ENCODE measurements at places on chromosomes 12 and 14.
A peak's percentile ranks its signal among the peaks of the same experiment; 100 is the strongest.

GRCh38 chr12:56541631-56542030 is 20.0 kb downstream of the RBMS2 start:
- no peak for DNase-seq

DNA sequence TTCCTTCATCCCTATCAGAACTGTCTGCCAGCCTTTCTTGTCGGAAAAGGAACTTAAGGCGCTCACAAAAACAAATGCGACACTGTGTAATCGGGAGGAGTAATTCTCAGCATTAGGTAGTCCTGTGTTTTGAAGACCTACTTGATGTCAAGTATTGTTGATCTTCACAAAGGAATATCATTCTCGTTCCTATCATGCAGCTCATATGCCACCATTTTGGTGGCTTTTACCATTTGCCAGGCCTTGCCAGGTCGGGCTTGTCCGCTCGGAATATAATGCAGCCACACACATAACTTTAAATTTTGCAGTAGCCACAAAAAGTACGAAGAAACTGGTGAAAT is 903 bp upstream of the PPP4R3A start:
- no peak for DNase-seq

GRCh38 chr12:38775457-38775856 is 129.9 kb downstream of the CPNE8 start:
- DNase-seq, result no peak

GRCh38 chr14:64789696-64790095 is 85.5 kb downstream of the PLEKHG3 start:
- DNase-seq, result no peak

DNA sequence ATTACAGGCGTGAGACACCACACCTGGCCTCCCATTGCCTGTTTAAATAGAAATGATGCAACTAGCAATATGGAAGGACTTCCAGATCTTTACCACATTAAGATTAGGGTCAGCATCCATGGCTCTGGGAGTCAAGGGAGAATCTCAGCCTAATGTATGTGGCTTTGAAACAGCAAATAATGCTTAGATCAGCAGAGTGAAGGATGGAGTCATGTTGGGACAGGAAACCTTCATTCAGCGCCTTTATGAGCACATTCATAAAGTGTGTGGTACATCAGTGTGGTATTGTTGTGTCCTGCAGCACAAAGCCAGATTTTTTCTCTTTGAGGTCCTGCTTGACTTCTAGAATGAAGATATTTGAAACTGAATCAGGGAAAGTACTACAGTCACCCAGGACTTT is 15.3 kb upstream of the SPSB2 start:
- no peak for DNase-seq

DNA sequence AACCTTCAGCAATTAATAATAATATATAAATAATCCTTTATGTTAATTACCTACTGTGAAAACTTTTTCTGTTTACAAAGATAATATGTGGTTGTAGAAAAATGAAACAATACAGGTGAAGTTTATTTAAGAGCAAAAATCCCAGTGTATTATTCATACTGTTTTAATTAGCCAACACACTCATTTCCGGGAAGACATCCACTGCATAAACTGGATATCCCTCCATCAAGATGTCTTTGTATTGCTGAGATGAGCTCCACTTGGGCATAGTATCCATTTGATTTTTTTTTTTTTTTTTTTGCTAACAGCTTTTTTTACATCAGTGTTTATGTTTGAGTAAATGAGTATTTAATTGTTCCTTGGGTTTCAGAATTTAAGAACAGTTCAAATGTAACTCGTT is 13.7 kb upstream of the DERA start:
- DNase-seq, result no peak

GRCh38 chr14:99393059-99393655 is 87.5 kb downstream of the SETD3 start:
- no peak for DNase-seq

- DNase-seq, result no peak
Measured at GRCh38 chr12:11846488-11846887, 197.0 kb downstream of the ETV6 start.

DNA sequence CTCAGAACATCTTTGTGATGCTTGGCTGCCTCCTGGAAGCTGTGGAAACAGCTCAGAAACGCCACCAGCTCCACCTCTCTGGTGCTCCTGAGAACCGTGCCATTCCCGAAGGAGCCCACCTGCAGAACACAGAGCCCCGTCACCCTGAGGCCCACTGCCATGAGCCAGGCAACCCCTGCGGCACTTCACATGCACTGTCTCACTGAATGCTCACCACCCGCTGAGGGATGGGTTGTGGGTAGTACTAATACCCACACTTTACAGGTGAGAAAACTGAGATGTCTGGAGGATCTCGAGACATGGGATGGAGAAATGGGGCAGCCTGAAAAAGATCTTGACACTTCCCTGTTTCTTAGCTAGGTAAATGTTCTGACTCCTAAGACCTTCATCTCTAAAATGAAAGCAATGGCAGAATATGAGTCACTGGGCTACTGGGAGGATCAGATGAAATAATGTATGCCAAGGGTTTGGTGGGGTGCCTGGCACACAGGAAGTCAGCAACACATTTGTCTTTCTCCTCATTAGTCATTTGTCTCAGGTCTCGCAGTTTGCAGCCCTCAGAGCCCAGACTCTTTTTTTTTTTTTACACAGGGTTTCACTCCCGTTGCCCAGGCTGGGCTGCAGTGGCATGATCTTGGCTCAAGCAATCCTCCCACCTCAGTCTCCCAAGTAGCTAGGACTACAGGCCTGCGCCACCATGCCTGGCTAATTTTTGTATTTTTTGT is 5.3 kb downstream of the OASL start:
- peak; percentile 62 for DNase-seq

- DNase-seq, result no peak
Measured at GRCh38 chr14:90091393-90091792, 29.6 kb downstream of the KCNK13 start.

DNA sequence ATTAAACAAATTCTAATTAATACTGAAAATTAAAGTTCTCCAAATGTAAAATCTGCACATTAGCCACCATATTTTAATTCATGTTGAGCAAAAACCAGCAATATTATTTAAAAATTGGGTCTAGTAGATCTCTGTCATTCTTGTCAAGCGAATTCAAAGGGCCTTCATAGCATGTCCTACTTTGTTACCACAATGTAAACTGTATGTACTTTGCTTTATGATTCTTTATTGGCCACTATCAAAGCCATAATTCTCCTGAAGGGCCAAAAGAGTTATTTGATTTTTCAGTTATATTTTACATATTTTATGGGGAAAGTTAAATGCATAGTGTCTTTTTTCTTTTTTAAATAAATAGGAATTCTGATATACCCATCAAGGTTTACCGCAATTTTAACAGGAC is 117.9 kb downstream of the RPS6KA5 start:
- no peak for DNase-seq

DNA sequence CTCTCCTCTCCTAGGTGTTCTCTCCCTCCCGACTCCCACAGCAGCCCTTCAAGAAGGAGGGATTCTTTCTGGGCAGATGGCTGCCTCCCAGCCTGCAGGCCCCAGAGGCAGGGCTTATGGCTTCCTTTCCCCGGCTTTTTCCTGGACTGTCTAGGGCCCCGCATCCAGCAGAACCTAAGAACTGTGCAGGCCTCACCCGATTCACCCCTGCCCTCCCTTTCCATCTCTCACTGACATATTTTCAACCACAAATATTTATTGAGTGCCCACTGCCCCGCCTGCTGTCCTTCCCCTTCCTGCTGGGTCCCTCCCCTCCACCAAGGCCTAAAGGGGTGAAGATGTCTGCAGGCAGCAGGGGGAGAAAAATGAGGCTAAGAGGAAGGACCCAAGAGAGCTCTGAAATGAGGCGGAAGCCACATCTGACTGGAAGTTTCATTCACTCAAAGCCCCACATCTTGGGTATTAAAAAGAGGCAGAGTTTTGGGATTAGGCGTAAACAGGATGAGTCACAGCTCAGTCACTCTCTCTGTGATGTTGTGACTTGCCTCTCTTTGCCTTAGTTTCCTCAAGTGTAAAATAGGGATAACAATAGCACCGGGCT is 2.9 kb downstream of the SCNN1A start:
- DNase-seq, result no peak

DNA sequence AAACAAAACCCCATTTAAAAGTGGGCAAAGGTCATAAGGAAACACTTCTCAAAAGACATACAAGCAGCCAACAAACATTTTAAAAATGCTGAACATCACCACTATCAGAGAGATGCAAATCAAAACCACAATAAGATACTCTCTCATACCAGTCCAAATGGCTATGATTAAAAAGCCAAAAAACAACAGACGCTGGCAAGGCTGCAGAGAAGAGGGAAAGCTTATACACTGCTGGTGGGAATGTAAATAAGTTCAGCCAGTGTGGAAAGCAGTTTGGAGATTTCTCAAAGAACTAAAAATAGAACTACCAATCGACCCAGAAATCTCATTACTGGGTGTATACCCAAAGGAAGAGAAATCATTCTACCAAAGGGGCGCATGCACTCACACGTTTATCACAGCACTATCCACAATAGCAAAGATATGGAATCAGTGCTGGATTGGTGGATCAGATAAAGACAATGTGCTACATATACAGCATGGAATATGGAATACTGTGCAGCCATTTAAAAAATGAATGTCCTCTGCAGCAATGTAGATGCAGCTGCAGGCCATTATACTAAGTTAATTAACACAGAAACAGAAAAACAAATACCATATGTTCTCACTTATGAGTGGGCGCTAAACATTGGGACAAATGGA is 102.1 kb upstream of the DAAM1 start:
- DNase-seq, result no peak

Measured in stimulated activated naive CD8-positive, alpha-beta T cell treated with anti-CD3 and anti-CD28 coated beads, Interleukin-15, amount 100 ng/mL, for 72 hours (primary cell).